ENCODE measurements at places on chromosomes 7 and 10.

DNA sequence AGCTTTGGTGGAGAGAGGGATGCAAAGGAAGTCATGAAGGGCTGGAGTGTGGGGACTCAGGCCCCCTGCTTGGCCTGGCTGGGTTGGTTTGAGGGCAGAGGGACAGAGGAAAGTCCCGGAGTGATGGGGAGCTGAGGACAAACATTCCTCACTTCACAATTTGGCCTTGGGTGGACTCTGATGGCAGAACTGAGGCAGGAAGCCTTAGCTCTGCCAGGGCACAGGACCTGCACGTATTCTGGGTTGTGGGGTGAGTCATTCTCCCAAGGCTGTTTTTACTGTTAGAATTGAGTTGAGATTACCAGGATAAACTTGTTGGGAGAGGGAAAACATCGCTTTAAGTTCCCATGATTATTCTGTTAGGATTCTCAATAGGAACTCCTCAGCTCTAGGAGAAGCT is 2.6 kb downstream of the GOLGA7B start:
- no peak for DNase-seq

GRCh38 chr10:108496106-108496505 is 1331.6 kb upstream of the SORCS1 start:
- DNase-seq: no peak

DNA sequence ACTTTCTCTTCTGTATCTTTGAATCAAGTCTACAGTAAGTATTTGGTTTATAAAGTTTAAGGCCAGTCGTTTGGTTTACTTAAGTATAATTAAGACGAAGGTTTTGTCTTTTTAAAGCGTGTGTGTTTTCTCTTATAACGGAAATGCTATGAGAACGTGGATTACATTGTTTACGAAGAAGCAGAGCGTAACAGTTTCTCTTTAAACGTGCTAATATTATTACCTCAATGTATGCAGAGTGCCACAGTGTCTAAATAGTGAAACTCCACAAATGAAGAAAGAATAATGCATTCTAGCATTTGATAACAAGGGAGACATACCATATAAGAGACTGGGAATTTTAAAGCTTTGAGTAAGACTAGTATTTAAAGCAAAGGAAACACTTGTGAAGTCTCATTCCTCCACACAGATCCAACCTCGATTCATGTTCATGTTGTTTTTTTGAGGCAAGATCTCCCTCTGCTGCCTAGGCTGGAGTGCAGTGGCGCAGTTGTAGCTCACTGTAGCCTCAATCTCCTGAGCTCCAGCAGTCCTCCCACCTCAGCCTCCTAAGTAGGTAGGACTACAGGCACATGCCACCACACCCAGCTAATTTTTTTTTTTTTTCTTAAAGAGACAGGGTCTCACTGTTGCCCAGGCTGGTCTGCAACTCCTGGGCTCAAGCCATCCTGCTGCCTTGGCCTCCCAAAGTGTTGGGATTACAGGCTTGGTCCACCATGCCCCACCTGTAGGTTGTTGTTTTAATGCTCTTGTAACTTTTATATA is 75.1 kb downstream of the ANKRD61 start:
- peak; percentile 29 for DNase-seq

DNA sequence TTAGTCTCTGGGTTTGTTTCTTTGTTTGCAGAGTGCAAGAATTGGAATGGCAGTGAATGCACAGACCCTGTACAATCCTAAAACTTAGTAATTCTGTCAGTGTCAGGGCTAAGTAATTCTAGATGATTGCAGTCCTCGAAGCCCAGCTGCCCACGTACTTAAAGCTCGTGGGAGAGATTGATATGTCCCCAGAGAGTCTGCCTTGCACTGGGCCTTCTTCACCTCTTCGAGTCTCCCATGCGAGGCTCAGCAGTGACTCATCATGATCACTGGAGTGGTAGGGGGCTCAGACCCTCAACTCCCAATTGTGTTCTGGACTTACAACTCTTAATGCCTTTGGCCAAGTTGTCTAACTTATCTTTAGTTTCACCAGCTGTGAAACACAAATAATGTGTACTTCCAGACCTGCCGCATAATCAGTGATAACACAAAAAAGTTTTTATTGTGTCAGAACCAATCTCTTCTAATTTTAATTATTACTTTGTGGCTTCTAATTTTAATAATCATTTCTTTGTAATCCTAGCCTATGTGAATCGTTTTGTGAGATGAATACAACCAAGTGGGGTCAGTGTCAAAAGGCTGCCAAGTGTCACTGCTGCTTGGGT is 345.6 kb upstream of the LRGUK start:
- no peak for DNase-seq

DNA sequence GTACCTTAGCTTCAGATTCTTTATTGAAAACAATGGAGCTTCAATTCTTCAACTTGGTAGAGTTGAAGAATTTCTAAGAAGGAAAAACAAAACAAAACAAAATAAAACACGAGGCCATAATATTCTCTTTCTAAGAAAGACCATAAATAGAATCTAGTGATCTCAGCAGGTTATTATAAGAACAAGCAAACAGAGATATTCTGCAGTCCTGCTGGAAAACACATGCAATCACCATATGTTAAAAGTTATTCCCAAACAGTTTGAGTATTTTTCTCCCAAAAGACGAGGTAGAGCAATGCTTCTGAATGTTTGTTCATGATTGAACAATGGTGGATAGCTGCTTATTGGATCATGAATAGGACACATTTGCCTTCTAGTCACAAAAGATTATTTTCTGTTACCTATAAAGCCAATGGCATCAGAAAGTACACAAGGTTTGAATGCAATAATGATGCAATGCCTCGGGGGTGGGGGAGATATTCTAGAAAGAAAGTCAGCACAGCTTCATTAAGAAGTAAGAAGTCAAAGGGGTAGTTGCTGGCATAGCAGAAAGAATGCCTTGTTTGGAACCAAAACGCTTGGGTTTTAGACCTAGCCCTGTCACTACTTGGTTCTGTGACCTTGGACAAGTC is 59.3 kb downstream of the CREB3L2 start:
- DNase-seq: no peak

DNA sequence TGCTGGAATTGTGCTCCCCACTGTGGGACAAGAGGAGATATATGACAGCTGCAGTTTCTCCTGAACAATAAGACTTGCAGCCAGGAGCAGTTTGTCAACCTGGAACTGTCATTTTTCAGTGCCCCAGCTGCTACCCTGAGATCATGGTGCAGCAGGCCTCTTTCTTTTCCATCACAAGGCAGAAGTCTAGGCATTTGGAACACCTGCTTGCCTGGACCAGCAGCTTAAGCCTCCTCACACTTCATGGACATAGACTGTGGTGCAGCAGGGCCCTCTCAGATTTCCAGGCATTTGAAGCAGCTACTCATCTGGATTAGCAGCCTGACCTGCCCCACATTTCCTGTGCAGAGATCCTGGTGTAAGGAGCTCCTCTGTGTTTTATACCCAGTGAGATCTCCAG is 450.7 kb upstream of the TEX47 start:
- DNase-seq: no peak

DNA sequence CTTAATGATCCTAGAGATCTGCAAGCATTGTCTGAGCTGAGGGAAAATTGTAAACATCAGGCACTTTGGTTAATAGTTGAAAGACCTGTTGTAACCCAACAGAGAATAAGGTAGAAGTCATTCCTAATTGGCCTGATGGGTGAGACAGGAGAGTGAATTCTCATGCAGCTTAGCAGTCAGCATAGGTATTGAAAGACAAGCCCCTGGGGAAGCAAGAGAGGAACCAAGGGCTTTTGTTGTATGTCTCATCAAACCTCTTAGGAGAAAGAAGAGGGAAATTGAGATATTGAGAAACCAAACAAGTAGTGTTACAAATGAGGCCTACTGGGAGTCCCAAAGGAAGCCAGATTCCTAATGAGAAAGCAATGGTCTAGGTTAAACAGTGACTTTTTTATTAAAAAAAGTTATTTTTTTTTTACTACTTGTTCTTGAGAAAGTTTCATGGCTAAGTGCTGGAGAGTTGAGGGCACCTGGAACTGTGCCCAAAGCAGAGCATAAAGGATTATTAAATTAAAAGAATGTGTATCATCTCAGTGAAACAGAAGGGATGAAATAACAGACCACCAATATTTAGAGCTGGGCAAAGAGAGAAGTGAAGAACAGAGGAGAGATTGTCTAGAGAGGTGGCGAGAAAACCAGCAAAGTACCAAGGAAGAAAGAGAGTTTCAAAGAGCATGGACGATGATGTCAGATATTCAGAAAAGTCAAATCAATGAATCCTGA is 168.9 kb downstream of the CDK14 start:
- DNase-seq: no peak

DNA sequence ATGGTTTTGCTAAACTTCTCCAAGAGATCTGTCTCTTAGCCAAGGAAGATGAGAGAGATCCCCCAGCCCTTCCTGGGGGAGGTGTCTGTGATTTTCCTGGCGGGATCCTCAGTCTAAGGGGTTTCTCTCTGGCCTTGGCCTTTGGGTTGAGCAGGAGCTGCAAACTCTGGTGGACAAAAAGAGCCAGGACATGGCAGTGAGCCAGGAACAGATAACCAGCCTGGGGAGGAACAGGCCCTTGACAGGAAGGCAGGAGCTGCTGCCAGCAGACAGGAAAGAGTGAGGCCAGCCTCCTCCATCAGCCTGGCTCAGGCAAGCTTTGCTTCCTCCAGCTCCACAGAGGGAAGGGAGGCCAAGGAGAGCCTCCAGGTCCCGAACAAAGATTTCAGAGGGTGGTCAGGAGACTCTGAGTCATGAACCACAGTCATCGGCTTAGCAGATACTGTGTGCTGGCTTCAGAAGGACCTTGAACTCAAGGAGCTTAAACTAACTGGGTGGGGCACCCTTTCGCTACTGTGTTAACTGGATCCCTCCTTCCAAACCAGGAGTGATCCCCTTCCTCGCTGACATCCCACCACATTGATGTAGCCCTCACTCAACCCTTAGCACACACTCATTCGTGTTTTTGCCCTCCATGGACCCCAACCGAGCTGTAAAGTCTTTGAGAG is 34.7 kb downstream of the DDIT4 start:
- DNase-seq: peak; percentile 55

- no peak for DNase-seq
These were observed 635.3 kb downstream of the INHBA start for GRCh38 chr7:41067576-41067975.

DNA sequence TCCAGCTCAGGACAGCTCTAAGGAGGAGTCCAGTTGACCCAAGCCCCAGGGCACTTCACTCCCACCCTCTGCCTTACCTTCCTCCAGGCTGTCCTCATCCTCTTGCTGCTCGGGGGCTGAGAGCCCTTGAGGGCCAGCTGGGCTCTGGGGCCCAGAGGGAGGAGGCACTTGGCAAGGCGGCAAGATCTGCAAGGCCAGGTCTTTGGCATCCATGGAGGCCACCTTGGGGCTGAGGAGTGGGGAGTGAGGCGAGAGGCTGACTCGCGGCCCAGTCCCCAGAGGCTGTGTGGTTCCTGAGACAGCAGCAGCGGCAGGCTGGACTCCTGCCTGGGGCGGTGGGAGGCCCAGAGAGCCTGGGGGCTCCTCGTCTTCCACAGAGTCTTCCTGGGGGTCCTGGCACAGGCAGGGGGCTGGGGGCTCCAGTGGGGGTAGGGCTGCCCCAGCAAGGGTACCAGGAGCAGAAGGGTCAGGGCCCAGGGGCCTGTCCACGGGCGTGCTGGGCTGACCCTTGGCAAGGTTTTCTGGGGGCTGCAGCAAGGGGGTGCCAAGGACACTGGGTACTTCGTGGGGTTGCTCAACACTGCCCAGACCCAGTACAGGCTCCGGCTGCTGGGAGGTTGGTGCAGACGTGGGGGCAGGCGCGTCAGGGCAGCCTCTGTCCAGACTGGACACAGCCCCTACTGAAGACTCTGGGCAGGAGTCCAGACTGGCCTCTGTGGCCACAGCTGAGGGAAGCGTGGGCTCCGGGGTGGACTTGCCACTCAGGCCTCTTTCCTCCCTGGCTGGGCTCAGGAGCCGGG is 6.5 kb downstream of the NACAD start:
- DNase-seq: no peak

DNA sequence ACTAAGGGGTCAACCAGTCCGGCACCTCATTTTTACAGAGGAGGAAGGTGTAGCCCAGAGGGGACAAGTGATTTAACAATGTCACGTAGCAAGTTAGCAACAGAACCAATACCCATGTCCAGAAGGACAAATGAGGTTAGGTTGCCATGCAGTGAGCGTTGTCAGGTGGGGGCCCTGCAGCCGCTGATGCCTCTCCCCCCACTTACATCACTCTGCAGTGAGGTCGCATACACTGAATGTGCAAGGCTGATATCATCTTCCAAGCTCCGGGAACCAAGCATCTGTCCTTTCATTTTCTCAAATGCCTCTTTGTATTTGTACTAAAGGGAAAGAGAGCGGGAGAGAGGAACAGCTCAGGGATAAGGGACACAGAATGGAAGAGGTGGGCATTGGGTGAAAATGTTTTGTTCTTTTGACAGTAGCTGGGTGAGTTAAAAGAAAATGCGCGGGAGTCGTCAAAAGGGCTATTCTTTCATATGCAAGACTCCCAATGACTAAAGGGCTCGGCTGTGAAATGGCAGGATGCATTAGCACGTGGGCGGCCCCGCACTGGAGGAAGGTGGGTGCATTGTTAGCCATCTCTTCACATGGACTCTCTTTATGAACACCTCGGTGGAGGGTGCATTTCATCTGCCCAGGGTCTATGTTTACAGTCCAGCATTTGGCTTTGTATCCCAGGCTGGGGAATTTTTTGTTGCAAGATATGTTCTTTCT is 49.7 kb downstream of the NRAP start:
- DNase-seq: no peak

DNA sequence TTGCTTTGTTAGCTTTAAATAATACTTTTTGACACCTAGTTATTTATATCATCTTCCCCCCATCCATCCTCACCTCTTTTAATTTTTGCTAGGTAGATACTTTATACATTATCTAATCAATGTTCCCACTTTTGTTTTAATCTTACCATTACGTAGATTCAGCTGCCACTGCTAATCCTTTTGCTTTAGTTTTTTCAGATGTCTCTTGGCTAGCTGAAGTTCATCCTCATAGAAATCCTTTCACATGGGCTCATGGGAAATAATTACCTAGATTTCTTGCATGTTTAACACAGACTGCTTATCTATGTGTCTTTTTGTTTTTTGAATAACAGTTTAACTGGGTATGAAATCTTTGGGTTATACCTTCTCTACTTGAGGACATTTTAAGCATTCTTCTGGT is 60.1 kb downstream of the ZNRF2 start:
- no peak for DNase-seq

- no peak for DNase-seq
These were observed 82.5 kb downstream of the ZNF365 start for GRCh38 chr10:62456611-62457101.

GRCh38 chr7:155597753-155598140 is 46.7 kb upstream of the RBM33 start:
- no peak for DNase-seq

DNA sequence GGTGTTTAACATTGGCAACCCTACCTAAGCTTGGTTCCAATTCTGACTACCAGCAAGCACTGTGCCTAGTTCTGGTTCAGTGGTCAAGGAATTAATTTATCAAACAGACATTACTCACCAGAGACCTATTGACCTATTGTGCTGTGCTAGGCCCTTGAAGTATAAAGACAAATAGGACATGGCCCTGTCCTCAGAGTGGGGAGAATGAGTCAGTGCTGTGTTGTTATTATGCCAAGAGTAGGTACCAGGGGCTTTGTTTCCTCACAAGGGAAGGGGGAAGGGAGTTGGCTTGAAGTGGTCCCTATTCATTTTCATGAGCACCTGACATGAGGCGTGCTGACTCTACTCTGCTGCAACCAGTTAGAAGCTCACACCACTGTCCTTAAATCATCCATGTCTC is 62.6 kb upstream of the PLPP4 start:
- DNase-seq: no peak

Data from T-helper 2 cell treated with Interferon-gamma antibody and Interleukin-4, amounts not matched to agents 5 μg/mL and 100 μg/mL, for 36 hours (primary cell).